Activated CD4-positive, alpha-beta T cell treated with anti-CD3 and anti-CD28 coated beads, Interleukin-2, amount 10 ng/mL, durations not matched to agents 24 days and 14 days (primary cell): ENCODE measurements at places on chromosomes 6 and 20. TPM values are rescaled to one million over a fixed set of nuclear protein-coding genes. Genes with fewer than 3 reads are reported as not detected.

GRCh38 chr20:8005575-8006366, 13.8 kb downstream of the TMX4 start:
- H3K27me3 ChIP-seq = no peaks in the 10 kb centered on the region
- H3K4me3 ChIP-seq = no peak overlapping the region
- H3K4me1 ChIP-seq = no peaks in the 10 kb centered on the region
- no peak for DNase-seq
- peaks cover 16% of the 10 kb centered on the region for H3K36me3 ChIP-seq
- no peak overlapping the region for H3K27ac ChIP-seq

- H3K4me3 ChIP-seq = no peak overlapping the region
- no peaks in the 10 kb centered on the region for H3K27me3 ChIP-seq
- H3K27ac ChIP-seq = no peak overlapping the region
These were observed 637.6 kb downstream of the RNF144B start for GRCh38 chr6:19024737-19025136.

GRCh38 chr6:47161176-47161687, 119.1 kb upstream of the ADGRF1 start:
- no peaks in the 10 kb centered on the region for H3K36me3 ChIP-seq
- no peaks in the 10 kb centered on the region for H3K27me3 ChIP-seq
- DNase-seq = no peak

GRCh38 chr20:11740975-11741374, 176.7 kb upstream of the BTBD3 start:
- H3K36me3 ChIP-seq = no peaks in the 10 kb centered on the region
- no peak overlapping the region for H3K4me3 ChIP-seq
- no peak overlapping the region for H3K27ac ChIP-seq
- no peak for DNase-seq
- no peaks in the 10 kb centered on the region for H3K4me1 ChIP-seq

DNA sequence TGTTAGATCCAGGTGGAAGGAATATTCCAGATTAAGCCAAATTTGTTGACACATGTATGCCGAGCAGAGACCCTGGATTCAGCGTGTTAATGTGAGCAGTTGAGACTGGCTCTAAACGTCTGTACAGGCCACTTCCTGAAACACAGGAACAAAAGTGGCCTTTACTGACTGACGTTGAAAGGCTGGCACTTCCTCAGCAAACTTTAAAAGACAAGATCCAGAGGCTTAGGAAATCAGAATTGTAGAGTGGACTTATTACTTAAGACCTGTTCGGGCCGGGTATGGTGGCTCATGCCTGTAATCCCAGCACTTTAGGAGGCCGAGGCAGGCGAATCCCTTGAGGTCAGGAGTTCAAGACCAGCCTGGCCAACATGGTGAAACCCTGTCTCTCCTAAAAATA, 125.7 kb upstream of the ARID1B start:
- no peak overlapping the region for H3K27ac ChIP-seq
- H3K36me3 ChIP-seq = no peaks in the 10 kb centered on the region
- H3K4me1 ChIP-seq = peaks cover 5% of the 10 kb centered on the region
- DNase-seq = no peak
- no peak overlapping the region for H3K4me3 ChIP-seq
- H3K27me3 ChIP-seq = peaks cover 19% of the 10 kb centered on the region

GRCh38 chr20:62991196-62991807, 15.5 kb downstream of the BHLHE23 start:
- no peak overlapping the region for H3K27ac ChIP-seq
- no peaks in the 10 kb centered on the region for H3K36me3 ChIP-seq
- H3K4me3 ChIP-seq = no peak overlapping the region
- peaks cover 2% of the 10 kb centered on the region for H3K27me3 ChIP-seq

DNA sequence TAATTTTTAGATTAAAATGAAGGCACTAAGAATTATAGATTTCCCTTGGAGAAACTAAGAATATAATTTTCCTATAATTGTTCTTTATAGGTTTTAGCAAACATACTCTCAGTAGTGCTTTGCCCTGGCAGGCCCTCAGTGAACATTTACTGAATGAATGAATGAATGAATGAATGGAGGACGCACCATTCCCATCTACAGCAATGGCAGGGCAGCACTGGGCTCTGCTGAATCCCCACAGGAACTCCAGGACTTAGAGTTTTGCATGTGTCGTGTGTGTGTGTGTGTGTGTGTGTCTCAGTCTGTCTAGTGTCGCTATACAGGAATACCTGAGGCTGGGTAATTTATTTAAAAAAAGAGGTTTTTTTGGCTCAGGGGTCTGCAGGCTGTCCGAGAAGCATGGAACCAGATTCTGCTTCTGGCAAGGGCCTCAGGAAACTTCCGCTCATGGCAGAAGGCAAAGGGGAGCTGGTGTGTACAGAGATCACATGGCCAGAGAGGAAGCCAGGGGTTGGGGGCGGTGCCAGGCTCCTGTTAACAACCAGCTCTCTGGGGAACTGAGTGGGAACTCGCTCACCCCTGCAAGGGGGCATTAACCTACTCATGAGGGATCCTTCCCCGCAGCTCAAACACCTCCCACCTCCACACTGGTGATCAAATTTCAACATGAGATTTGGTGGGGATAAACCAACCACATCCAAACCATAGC, 20.1 kb downstream of the RNASET2 start:
- peak; percentile 74 for DNase-seq
- H3K27me3 ChIP-seq = no peaks in the 10 kb centered on the region
- no peak overlapping the region for H3K4me3 ChIP-seq
- H3K4me1 ChIP-seq = peaks cover 29% of the 10 kb centered on the region
- H3K27ac ChIP-seq = peak overlapping the region; percentile 72
- peaks cover 69% of the 10 kb centered on the region for H3K36me3 ChIP-seq

DNA sequence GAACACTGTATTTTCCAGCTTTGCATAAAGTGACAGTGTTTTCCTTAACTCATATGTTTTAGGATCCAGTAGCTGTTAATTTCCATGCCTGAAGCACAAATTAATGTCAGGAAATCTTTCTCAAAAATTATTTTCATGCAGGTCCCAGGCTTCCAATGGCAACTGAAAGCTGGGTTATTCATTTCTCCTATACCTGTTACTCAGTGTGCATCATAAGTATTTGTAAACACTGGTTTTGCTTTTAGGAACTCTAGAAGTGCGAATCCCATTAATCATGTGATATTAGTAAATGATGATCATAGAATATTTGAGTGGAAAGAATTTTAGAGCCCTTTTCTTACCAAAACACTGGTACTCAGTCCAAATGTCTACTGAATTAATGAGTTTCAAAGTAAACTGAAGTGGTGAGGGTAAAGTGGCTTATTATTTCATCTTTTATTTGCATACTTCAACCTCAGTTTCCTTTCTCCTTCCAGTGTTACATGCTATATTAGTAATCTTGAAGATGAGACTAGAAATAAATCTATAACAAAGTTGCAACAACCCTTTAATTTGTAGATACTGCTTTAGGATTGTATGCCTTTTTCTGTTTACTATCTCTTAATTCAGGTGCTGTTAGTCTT, 124.0 kb downstream of the ZFAND3 start:
- no peak for DNase-seq
- peaks cover 11% of the 10 kb centered on the region for H3K4me1 ChIP-seq
- H3K36me3 ChIP-seq = peaks cover 4% of the 10 kb centered on the region
- H3K4me3 ChIP-seq = no peak overlapping the region
- H3K27ac ChIP-seq = no peak overlapping the region
- no peaks in the 10 kb centered on the region for H3K27me3 ChIP-seq

DNA sequence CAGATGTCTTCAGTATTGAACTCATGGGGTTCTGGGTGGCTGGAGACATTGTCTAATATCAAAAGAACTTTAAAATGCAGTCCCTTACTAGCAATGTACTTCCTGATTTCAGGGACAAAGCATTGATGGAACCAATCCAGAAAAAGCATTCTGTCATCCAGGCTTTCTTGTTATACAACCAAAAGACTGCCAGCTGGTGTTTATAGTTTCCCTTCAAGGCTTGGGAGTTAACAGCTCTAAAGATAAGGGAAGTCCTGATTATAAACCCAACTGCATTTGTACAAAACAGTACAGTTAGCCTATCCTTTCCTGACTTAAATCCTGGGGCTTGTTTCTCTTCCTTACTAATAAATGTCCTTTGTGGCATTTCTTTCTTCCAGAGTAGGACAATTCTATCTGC, 160.0 kb downstream of the COL21A1 start:
- no peaks in the 10 kb centered on the region for H3K4me1 ChIP-seq
- H3K27ac ChIP-seq = no peak overlapping the region
- no peak overlapping the region for H3K4me3 ChIP-seq
- DNase-seq = no peak
- no peaks in the 10 kb centered on the region for H3K36me3 ChIP-seq
- H3K27me3 ChIP-seq = no peaks in the 10 kb centered on the region

- H3K4me3 ChIP-seq = peak overlapping the region; percentile 69
- H3K36me3 ChIP-seq = peaks cover 14% of the 10 kb centered on the region
These were observed 11.3 kb downstream of the MBOAT1 start for GRCh38 chr6:20200761-20201630.

DNA sequence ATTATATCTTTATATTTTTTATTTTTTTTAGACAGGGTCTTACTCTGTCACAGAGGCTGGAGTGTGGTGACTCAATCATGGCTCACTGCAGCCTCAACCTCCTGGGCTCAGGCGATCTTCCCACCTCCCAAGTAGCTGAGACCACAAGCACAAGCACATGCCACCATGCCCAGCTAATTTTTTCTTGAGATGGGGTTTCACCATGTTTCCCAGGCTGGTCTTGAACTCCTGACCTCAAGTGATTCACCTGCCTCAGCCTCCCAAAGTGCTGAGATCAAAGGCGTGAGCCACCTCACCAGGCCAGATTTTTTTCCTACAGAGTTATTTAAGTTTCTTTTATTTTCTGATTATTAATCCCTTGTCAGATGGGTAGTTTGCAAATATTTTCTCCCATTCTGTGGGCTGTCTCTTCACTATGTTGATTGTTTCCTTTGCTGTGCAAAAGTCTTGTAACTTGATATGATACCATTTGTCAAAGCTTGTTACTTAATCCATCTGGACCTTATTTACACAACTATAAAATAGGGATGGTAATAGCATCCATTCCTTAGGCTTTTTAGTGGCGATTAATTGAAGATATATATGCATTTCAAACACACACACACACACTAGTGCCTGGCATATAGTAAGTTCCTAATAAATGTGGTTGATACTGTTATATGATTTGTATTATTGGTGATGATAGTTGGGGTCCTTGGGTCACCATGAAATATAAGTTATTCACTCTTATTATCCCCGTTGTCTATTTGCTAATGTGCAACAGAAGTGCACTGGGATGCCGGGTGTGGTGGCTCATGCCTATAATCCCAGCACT, 187.1 kb downstream of the BCAS1 start:
- peak overlapping the region; percentile 13 for H3K27ac ChIP-seq
- no peak for DNase-seq
- no peaks in the 10 kb centered on the region for H3K27me3 ChIP-seq
- H3K4me1 ChIP-seq = peaks cover 41% of the 10 kb centered on the region

DNA sequence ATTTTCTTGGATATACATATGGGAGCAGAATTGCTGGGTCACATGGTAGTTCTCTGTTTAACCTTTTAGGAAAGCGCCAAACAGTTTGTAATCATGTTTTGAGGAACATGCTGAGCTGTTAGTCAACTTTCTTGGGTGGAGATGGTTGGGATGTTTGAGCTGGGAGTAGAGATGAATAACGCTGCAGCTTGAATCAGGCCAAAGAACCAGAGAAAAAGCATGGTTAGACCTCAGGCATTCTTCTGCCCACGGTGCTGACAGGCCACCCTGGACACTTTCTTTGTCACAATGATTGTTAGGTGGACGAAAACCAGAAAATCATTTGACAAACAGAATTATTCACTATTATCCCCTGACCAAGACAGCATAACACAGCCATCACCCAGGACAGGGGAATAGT, 66.8 kb downstream of the PRDM1 start:
- H3K27ac ChIP-seq = no peak overlapping the region
- H3K4me3 ChIP-seq = no peak overlapping the region
- peaks cover 3% of the 10 kb centered on the region for H3K36me3 ChIP-seq
- no peaks in the 10 kb centered on the region for H3K27me3 ChIP-seq
- DNase-seq = no peak
- H3K4me1 ChIP-seq = peaks cover 35% of the 10 kb centered on the region

- no peaks in the 10 kb centered on the region for H3K4me1 ChIP-seq
- H3K27me3 ChIP-seq = peaks cover 2% of the 10 kb centered on the region
- H3K36me3 ChIP-seq = no peaks in the 10 kb centered on the region
- H3K27ac ChIP-seq = no peak overlapping the region
These were observed 445.8 kb upstream of the CITED2 start for GRCh38 chr6:139820210-139820609.

DNA sequence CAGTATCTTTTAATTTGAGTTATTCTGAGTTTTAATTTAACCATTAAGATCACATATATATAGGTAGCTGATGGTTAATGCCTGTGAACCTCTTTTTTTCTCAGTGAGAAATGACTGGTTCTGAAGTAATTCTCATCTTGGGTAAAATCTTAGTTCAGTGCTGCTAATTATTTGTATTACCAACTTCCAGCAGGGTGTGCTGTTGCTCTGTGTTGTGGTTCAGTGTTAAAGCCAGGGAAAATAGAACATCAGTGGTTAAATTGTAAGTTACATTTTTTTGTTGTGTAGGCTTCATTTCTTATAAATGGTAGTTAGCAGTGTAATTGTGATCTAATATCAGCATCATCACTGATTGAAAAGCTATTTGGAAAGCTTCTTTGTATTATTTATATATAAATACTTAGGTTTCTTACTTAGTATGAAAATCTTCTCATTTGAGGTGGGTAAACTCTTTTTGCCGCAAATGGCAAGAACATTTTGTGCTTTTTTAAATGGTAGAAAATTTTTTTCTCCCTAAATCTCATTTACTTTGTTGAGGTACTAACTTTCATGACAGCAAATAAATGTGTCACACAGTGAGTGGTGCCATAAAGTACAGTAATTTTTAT, 43.7 kb downstream of the CDC5L start:
- peaks cover 29% of the 10 kb centered on the region for H3K36me3 ChIP-seq
- DNase-seq = peak; percentile 82
- no peak overlapping the region for H3K27ac ChIP-seq
- H3K4me1 ChIP-seq = no peaks in the 10 kb centered on the region

GRCh38 chr20:46772901-46773300, 63.5 kb downstream of the SLC2A10 start:
- peaks cover 15% of the 10 kb centered on the region for H3K27me3 ChIP-seq
- H3K36me3 ChIP-seq = no peaks in the 10 kb centered on the region
- H3K4me1 ChIP-seq = no peaks in the 10 kb centered on the region
- H3K27ac ChIP-seq = no peak overlapping the region
- no peak for DNase-seq

GRCh38 chr6:98836025-98836961, 1.9 kb downstream of the POU3F2 start:
- peak overlapping the region; percentile 45 for H3K27ac ChIP-seq
- peak overlapping the region; percentile 6 for H3K4me3 ChIP-seq
- peaks cover 76% of the 10 kb centered on the region for H3K27me3 ChIP-seq
- DNase-seq = no peak
- H3K4me1 ChIP-seq = peaks cover 24% of the 10 kb centered on the region

The CRYBG1 gene
- 9.3 and 10.0 TPM in 2 replicates for total RNA-seq

The KCNQ2 gene
- total RNA-seq = 0.26 TPM in 1 of 2 replicates, not detected in the other

The EMILIN3 gene
- 0.58 and 0.73 TPM in 2 replicates for total RNA-seq

The TCF21 gene
- not detected in 2 replicates for total RNA-seq

The NEURL2 gene
- 2.0 and 2.4 TPM in 2 replicates for total RNA-seq

The DEF6 gene
- 103 and 113 TPM in 2 replicates for total RNA-seq

The NPEPL1 gene
- 22.3 and 23.1 TPM in 2 replicates for total RNA-seq

The SAMD10 gene
- 34.4 and 37.5 TPM in 2 replicates for total RNA-seq

The CTAGE9 gene
- not detected in 2 replicates for total RNA-seq
